ENCODE measurements at places on chromosomes 2 and 18.

GRCh38 chr2:127531221-127531648 is 4.2 kb upstream of the MYO7B start:
- DNase-seq: no peak

DNA sequence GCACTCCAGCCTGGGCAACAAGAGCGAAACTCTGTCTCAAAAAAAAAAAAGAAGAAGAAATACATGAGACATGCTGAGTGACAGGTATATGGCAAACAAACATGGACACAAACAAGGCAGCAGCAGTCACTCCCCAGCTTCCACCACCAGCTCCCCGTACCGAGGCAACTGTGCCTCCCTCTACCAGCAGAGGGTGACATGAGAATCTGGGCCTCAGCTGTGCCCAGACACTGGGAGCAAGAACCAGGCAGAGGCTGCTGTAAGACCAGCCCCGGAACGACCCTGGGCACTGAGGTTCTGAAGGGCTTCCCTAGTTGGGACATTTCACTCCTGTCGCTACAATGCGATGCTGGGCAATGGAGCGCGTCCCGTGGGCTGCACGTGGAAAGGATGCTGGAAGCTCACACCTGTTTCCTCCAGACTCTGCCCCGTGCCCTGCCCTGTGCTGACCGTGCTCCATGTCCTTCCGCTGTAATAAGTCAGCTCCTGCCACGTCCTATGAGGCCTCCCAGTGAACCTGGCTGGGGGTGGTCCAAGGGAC is 37.1 kb downstream of the BOK start:
- no peak for DNase-seq

DNA sequence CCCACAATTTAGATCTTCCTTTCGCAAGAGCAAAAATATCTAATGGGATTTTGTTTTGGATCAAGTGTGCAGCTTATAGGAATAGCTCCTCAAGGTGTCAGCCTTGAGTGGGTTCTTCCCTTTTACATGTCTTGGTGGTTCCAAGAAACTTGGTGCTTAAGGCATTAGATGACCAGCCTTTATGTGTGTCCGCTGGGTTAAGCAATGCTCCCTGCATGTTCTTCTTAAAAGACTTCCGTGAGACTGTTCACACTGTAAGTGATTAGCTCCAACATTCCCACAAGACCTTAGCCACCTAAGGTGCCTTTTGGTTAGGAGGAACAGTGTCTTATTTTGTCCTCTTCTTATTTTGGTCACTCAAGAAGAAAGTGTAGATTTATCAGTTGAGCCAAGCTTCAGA is 44.3 kb upstream of the GPR39 start:
- DNase-seq: no peak

- no peak for DNase-seq
These were observed 690.4 kb upstream of the HS6ST1 start for GRCh38 chr2:129008881-129009554.

- no peak for DNase-seq
These were observed 88.9 kb upstream of the SERPINE2 start for GRCh38 chr2:224127871-224128501.

- no peak for DNase-seq
These were observed 193.7 kb downstream of the GCA start for GRCh38 chr2:162537651-162538050.

- DNase-seq: no peak
These were observed 18.0 kb downstream of the MARCHF4 start for GRCh38 chr2:216354306-216354705.

- no peak for DNase-seq
These were observed 12.9 kb downstream of the FZD7 start for GRCh38 chr2:202046572-202046971.

- no peak for DNase-seq
These were observed 96.4 kb downstream of the ITGB1BP1 start for GRCh38 chr2:9326975-9327374.

GRCh38 chr18:54117853-54118773 is 106.4 kb downstream of the MBD2 start:
- DNase-seq: no peak

DNA sequence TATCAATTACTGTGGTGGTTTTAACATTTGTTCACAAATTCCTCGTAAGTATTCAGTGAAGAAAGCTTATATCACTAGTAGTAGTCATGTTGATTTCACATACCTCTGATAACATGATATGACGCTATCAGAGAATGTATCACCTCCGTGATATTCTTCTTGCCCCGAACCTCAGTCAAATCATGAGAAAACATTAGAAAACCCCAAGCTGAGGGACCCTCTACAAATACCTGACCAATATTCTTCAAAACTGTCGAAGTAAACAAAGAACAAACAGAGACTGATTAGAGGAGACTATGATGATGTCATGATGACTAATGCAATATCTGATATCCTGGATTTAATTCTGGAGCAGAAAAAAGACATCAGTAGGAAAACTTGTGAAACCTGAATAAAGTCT is 85.6 kb upstream of the SPOPL start:
- no peak for DNase-seq

- no peak for DNase-seq
These were observed 53.9 kb upstream of the NRP2 start for GRCh38 chr2:205628422-205628821.

DNA sequence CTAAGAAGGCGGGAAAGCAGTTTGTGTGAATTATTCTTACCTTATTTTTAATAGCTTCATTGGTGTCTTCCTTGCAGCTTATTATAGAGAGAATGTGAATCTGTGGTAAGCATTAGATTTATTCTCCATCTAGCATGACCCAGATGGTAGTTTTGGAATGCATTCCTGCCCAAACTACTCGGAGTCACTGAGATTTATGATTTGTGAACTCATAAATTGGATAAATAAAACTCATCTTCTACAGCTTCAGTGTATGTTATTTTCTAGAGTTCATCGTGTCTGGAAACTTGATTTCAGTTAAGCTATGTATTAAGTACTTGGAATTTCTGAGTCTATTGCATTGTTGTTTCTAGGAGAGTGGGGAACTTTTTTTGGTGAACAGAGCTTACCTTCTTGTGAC is 170.5 kb downstream of the FAM210A start:
- DNase-seq: no peak

- DNase-seq: no peak
These were observed 83.1 kb downstream of the LYPD6 start for GRCh38 chr2:149413487-149413886.

DNA sequence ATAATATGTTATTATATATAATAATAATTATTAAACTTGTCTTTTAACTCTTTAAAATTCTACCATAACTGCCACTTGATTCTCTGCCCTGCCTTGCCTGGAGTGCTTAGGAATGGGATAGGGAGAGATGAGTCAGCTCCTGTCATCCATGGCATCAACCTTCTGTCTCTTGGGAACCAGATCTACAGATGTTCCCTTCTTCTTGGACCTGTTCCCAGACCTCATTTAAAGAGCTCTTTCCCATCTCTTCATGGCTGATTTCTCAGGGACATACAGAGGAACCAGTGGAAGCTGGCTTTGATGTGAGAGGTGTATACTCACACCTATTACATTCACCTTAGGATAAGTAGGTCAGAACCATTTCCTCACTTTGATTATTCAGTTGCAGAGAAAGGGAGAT is 155.3 kb upstream of the MYO3B start:
- peak; percentile 87 for DNase-seq
